ENCODE measurements at places on chromosomes 2 and 18.
A peak's percentile ranks its signal among the peaks of the same experiment; 100 is the strongest.

- DNase-seq: peak; percentile 58
These were observed 62.8 kb upstream of the NEUROD1 start for GRCh38 chr2:181742922-181743722.

DNA sequence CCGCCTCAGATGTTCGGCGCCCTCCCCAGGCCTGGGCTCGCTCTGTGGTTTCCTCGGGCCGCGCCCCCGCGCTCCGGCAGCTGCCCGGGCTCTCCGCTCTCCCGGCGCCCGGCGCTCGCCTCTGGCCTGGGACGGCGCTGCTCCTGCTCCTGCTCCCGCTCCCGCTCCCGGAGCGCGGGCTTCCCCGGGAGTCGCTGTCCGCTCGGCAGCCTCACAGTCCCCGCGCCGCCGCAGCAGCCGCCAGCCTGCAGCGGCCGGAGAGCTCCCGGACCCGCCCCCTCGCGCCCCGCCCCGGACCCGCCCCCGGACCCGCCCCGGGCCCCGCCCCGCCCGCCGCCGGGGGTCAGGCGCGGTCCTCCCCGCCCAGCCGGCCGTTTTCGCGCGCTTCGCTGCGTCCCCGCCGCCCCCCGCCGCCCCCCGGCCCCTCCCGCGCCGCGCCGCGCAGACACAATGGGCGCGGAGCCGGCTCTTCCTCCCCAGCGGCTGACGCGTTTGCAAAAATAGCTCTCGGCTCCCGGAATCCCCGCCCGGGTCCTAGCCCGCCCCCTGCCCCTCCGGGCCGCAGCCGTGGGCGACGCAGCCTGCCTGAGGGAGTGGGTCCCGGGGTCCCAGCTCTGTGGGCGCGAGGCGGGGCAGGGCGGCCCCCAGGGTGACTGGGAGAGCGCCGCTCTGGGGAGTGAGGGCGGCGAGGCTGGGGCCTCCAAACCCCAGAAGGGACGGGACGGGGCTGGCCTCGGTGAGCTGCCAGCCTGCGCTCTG lies at the start of gene ARL4C:
TSS of gene ARL4C (minus strand) at position 247 of the 759 bp plus-strand sequence. CDS start 495 bp downstream, outside the sequence.
- DNase-seq: peak; percentile 90

GRCh38 chr2:120972286-120972685 lies 236.6 kb downstream of the GLI2 start:
- no peak for DNase-seq

- DNase-seq: peak; percentile 56
These were observed 9.8 kb downstream of the NR4A2 start for GRCh38 chr2:156322686-156323231.

DNA sequence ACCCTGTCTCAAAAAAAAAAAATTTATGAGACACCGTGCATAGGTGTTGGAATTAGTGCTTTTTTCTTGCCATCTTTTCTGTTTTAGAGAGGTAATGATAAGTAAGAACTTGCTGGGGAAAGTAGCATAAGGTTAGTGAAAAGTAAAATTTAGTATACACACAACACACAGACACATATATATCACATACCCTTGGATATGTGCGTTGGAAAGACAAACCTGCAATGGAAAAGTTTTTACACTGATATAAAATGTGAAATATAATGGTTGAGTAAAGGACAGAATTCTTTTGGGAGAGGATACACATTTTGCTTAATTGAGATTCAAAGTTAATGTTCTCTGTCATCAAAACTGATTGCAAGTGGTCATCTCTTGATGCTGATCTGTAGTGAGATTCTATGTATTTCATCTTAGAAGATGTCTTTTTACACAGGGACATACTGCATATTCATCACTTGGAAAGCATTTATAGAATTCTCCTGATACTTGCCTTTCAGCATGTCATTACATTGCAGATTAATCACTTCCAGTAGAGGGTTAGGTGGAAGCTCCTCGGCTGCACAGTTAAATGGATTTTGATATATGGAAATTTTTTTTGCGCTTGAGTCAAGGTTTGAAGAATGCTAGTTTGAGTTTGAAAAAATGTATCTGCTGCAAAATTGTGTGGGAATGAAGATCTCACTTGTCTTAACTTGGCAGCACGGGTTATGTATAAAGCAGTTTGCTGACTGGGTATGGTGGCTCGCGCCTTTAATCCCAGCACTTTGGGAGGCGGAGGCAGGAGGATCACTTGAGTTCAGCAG lies 13.5 kb downstream of the PPP1CB start:
- DNase-seq: no peak

GRCh38 chr18:24514439-24514838 lies 54.0 kb downstream of the HRH4 start:
- peak; percentile 76 for DNase-seq

- no peak for DNase-seq
These were observed 391 bp upstream of the TMEM17 start for GRCh38 chr2:62506421-62506750.

GRCh38 chr18:46712406-46712805 lies 44.4 kb downstream of the ST8SIA5 start:
- no peak for DNase-seq

GRCh38 chr2:96470109-96470508 lies 35.0 kb downstream of the NEURL3 start:
- DNase-seq: no peak

GRCh38 chr2:169673106-169673505 lies 21.1 kb downstream of the CFAP210 start:
- no peak for DNase-seq

GRCh38 chr2:207767461-207768167 lies 2.1 kb downstream of the FZD5 start:
- DNase-seq: no peak

DNA sequence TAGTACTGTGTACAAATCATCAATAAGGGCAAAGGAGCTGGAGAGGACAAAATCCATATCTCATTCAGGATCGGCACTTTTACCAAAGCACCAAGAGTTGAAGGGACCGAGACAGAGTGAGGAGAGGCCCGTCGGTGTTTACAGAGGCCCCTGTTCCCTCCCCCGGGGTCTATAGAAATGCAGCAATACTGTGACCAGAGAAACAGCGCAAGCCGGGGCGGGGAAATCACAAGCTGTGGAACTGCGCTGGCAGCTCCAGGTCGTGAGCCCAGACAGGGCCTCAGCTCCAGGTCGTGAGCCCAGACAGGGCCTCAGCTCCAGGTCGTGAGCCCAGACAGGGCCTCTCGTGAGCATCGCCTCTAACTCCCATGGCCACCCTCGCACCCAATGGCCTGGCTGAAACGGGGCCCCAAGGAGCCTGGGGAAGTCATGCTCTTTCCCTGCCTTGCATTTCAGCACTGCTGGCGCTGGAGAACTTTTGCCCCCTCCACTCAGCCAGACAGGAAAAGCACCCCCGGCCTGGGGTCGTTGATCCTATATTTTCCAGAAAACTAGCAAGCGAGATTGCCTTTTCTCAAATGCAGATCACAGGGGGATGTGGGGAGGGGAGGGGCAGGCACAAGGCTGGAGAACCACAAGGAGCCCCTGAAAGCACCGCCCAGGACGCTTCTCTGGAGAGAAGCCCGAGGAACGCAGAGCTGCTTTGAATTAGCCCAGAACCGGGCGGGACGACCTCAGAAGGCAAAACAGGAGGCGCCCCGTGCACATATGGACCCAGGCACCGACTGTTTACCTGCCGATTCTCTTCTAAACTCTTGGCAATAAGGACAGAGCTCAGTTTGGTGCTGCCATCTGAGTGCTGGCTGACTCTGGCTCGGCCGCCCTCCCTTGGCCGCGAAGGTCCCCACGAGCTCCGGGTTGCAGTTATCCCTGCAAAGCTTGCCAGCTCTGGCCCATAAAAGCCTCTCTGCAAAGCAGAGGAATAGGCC lies 223.7 kb downstream of the ACKR3 start:
- DNase-seq: peak; percentile 35

DNA sequence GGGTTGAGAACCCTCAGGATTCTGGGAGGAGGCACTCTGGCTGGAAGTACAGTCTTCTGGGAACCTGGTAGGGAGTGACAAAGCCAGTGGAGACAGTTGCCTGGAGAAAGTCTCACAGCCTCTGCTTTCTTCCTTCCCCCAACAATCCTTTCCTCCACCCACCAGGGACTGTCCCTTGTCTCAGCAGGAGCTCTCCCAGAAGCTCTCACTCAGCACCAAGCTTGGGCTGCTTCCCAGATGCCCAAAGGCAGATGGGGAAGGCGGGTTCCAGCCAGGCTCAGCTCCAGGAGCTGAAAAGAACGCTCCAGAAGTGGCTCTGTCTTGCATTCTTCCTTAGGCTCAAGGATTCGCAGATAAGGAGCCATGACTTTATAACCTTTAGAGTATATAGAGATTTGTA lies 7.6 kb upstream of the NAGK start:
- DNase-seq: no peak

DNA sequence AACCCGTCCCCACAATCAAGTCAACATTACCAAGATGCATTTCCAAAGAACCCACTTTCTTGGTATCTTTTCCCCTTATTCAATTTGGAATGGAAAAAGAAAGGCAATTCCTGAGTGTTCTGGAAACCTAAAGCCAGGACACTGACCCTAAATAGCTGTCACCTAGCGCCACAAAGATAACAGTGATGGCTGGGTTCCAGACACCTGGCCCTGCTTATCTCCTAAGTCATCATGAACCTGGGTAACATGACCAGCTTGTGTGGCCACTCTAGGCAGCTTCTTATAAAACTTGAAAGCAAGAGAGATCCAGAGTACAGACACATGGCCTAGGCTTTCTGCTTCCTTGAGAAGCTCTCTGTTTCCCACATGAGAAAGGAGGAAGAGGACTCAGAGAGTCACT lies 95.4 kb downstream of the BOD1L2 start:
- no peak for DNase-seq

- DNase-seq: no peak
These were observed 529.2 kb upstream of the ID2 start for GRCh38 chr2:8152392-8153257.

DNA sequence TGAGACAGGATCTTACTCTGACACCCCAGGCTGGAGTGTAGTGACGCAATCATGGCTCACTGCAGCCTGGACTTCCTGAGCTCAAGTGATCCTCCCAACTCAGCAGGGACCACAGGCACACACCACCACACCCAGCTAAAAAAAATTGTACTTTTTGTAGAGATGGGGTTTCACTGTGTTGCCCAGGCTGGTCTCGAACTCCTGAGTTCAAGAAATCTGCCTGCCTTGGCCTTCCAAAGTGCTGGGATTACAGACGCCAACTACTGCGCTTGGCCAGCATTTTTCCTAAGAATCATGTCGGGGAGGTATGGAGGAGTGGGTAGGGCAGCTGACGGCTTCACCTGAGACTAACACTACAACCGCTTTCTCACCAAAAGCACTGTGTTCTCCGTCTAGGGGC lies 50.4 kb downstream of the CYP26B1 start:
- DNase-seq: no peak

- no peak for DNase-seq
These were observed 103.6 kb downstream of the DHRS9 start for GRCh38 chr2:169172914-169173313.

- no peak for DNase-seq
These were observed 143.5 kb upstream of the TPO start for GRCh38 chr2:1269812-1270211.

DNA sequence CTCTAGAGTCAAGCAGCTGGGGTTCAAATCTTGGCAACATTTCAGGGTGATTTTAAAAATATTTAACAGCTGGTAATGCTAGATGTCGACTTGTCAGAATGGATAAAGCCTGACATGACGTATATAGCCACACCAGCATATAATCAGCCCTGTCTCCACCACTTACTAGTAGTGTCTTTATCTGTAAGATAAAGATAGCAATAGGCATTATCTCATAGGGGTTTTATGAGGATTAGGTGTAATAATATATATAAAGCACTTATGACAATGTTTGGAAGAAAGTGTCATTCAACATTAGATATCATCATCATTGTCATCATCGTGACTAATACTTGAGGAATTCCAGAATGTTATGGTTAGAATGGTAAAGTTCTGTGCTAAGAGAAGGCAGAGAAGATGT lies 369.0 kb upstream of the CWC22 start:
- no peak for DNase-seq

All from iPS-NIHi11 (cell line).